ENCODE measurements at places on chromosomes 13 and 19.

DNA sequence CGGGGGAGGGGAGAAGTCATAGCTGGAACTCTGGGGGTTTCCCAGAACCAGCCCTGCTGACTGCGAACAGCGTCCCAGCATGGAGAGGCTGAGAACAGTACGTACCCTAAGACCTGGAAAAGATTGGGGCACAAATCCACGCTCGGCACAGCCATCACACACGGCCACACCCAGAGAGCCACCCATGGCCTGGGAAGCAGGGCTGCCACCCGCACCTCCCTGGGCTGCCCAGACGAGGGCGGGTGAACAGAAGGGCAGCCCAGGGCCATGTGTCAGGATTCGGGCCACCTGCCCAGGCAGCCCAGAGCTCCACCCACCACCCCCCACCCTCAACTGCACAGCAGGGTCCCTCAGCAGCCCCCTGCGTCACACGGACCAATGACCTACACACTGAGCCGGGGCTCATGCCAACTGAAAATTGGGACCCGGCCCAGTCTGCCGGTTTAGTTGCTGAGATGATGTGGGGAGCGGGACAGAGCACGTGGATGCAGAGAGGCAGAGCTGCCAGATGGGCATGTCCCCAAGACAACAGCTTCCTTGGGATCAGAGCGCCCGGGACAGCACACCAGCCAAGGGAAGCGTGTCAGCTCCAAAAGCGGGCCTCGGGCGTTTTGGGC, 8.5 kb downstream of the UBXN6 start:
- no peak for DNase-seq

DNA sequence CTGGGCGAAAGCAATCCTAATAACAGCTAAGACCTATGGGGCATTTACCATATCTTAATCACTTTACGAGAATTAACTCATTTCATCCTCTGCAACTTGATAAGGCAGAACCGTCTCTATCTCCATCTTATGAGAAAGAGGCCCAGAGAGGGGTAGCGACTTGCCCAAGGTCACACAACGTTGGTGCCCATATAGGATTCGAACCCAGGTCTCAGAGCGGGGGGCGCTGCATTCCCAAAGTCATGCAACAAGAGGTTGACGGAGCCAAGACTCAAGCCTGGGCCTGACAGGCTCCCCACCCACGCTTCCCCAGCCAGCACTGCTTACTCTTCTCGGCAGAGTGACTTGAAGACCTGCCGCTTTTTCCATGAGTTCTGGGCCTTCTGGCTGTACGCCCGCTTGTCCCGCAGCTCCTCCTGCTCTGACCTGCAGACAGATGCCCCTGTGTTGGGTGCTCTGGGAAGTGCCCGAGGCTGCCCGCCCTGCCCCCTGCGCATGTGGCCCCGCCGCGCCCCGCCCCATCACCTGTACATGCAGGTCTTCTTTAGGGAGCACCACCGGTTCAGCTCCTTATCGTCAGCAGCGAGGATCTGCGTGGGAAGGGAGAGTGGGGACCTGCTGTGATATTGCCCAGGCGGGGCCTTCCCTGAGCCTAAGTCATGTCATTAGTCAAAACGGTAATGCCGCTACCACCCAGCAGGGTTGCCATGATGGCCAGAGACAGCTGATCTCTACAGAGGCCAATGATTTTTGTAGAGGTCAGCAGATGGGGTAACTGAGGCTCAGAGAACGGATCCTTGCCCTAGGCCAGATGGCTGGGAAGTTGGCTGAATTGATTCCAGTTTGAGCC, 10.8 kb downstream of the KRI1 start:
- DNase-seq, result no peak

- DNase-seq, result no peak
Observed at GRCh38 chr13:114153485-114154080, 21.2 kb upstream of the RASA3 start.

- no peak for DNase-seq
Observed at GRCh38 chr19:45348367-45349125, 8.0 kb downstream of the KLC3 start.

- no peak for DNase-seq
Observed at GRCh38 chr13:111587249-111587648, 266.8 kb downstream of the TEX29 start.

DNA sequence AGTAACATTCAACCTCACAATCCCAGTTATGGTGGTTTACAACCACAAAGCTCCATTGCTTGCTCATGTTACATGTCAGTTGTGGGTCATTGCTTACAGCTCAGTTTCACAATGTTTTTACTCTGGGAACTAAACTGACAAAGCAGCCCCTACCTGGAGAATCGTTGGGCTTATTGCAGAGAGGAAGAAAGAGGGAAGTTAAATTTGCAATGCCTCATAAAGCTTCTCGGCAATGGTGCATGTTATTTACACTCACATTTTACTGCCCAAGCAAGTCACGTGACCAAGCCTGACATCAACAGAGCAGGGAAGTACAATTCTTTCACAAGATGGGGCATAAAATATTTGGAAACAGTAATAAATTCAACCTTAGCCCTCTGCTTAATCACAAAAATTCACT, 441.6 kb downstream of the TDRD3 start:
- no peak for DNase-seq

GRCh38 chr19:2983351-2984214, 6.2 kb downstream of the TLE6 start:
- DNase-seq, result peak; percentile 97

DNA sequence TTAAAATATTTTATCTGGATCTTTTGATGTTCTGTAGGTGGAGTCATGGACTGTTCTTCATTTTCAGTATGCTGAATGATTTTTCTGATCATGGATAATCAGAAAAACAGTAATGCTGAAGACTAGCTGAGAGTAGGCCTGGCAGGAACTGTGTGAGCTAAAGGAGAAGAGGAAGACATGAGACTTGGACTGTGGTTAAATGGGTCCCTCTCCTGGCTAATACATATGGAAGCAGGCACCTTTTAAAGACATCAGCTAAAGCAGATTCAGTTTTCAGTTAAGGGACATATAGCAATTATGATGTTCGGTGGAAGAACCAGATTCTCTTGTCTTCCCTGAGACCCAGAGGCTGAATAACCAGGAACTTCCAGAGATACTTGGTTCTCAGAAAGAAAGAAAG, 169.4 kb downstream of the OLFM4 start:
- DNase-seq, result no peak

- peak; percentile 84 for DNase-seq
Observed at GRCh38 chr19:17686592-17687024, 1.5 kb downstream of the UNC13A start.

DNA sequence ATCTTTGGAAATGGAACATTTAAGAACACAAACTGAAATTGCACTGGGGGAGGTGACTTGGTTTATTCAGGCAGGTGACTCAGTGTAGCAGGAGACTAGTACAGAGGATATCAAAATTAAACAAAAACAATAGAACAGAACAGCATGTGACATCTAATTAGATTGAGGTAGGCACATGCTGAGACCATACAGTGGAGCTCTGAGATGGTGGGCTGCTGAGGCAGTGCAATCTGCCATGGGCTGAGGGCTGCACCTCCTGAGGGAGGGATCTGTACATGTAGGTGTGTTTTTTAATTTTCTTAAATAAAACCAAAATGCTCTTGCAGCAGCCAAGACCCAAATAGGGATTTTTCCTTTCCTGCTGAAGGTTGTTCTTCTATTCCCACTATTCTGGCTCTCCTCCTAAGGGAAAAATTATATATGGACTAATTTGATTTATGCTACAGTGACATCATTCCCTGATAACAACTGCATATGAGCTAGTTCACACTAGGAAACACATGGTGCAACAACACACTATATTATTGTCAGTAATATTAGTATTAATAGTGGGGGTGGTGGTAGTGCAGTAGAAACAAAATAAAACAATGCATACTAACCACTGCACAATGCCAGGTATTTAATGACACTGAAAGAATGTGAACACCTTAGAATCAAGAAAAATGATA, 48.0 kb downstream of the LNX2 start:
- DNase-seq, result peak; percentile 22

- no peak for DNase-seq
Observed at GRCh38 chr13:75405976-75406703, 75.8 kb downstream of the TBC1D4 start.

DNA sequence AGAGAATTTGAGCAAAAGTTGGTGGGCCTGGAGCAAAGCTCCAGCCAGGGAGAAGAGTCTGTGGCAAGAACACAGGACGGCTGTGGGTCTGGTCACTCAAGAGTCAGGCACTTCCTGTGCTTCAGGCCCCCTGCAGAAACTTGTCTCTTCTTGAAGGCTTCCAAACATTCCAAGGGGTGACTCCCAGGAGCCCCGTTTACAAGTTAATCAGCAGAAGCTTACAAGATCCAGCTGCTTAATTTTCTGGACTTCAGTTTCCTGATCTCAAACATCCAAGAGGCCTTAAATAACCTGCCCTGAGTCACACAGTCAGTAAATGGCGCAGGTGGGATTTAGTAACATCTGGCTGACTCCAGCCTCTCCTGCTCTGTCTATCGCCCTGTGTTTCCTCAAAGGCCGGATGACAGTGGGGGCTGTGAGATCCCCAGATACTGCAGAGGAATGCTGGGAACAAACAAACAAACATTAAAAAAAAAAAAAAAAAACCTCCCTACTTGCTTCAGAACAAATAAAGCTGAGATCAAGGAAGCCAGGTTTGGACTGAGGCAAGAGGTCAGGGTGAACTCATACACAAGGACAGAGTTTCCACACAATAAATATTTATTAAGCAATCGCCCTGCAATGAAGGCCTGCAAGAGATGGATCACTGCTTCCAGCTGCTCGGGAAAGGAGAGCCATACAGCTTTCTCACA, 175.4 kb upstream of the RFC3 start:
- no peak for DNase-seq

- DNase-seq, result no peak
Observed at GRCh38 chr13:87128036-87128435, 543.1 kb upstream of the SLITRK5 start.

- DNase-seq, result peak; percentile 66
Observed at GRCh38 chr19:4523306-4524110, 5.2 kb upstream of the PLIN4 start.

DNA sequence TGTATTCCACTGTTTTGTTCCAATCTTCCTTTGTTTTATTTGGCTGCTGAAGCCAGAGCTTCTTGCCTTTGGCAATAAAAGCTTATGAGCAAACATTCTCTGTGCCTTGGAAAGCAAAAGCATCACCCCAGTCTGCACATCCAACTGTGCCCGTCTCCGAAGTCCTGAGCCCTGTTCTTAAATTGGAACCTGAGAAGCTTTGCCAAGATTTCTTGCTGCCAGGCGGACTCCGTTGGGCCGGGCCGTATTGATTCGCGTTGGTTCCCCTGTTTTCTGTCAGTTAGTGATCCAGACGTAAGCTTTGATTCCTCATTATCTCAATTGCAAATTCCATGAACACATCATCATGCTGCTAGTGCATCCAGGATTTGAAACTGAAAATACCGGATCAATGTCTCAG, 793.0 kb downstream of the OLFM4 start:
- no peak for DNase-seq

DNA sequence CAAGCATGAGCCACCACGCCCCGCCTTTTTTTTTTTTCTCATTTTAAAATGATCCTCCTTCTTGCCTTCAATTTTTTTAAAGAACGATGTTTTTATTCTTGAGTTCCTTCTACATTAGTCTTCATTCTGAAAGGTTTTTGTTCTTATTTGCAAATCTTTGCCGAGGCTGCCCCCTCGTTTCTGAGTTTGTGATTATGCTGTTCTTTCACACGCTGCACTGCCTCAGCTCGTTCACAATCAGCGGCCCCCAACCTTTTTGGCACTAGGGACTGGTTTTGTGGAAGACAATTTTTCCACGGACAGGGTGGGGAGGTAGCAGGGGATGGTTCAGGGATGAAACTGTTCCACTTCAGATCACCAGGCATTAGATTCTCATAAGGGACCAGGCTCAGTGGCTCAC, 26.6 kb downstream of the ZNF787 start:
- no peak for DNase-seq

- no peak for DNase-seq
Observed at GRCh38 chr19:41930926-41931592, 2.8 kb upstream of the ERFL start.

DNA sequence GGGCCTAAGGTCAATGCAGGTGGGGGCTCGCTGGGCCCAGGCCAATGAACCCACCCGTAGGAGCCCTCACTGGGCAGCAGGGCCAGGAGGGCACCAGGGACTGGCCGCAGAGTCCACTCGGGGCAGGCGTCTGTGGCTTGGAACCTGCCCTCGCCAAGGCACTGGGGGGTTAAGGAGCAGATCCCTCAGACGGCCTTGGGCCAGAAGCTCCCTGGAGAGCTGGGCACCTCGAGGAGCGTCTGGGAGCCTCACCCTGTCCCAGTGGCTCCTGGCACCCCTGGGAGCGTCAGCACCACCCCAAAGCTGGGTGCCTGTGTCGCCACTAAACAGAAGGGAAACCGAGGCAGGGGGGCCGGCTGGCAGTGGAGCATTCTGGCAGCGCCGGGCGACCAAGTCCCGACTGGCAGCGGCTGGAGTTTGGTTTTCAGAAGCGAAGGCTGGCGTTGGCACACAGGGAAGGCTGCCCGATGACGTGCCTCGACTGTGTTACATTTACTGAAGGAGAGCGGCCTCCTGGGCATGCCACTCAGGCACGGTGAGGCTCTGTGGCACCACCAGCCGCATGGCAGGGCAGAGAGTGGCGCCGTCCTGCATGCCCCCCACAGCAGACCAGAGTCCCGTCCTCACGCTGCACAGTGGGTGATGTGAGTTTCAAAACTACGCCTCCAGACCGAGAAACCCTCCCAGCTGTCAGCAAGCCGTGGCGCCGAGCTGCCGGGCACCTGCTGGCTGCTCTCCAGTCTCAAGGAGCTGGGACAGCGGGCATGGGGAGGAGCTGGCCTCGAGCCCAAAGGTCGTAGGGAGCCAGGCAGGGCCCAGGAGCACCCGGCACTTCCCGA, 9.2 kb upstream of the MEX3D start:
- no peak for DNase-seq

- no peak for DNase-seq
Observed at GRCh38 chr19:45311621-45312020, 11.1 kb downstream of the CKM start.

DNA sequence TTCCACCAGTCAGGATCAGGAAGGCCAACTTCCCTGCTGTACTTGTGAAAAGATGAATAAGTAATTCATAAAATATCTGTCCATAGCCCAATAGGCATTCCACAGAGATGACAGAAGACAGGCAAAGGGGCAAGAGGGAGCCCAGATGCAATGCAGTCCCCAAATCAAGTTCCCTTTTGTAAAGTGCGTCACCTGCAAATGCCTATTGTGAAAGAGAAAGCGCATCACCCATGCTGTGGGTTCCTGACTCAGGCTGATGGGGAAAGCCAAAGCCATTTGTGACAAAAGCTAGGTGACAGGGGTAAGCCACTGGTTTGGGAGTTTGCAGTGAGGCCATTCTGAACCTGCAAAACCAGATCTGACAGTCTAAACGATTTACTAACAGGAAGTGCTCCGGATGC, 157.5 kb upstream of the ZNF536 start:
- no peak for DNase-seq

DNA sequence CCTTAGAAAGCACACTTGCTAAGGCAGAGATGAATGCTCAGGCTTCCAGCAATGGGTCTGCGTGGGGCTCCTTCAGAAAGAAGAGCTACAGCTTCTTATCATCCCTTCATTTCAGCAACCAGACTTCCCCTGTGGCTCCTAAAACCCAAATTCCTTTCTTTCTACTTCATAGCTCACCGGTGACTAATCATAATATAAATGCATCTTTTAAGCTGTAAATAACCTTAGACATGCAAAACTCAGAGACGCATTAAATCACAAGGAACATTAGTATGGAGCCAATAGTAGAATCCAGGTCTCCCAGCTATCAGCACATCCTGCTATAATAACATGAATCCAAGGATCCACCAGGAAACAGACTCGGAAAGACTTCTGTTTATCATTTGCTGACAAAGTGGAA, 375.6 kb downstream of the COG6 start:
- no peak for DNase-seq

Data from BE2C (cell line).